ENCODE measurements at places on chromosomes 11 and 22.
A peak's percentile ranks its signal among the peaks of the same experiment; 100 is the strongest.

- DNase-seq = no peak
These were observed 13.1 kb downstream of the UQCR10 start for GRCh38 chr22:29780220-29780619.

- peak; percentile 35 for DNase-seq
These were observed 260.4 kb upstream of the ARHGAP20 start for GRCh38 chr11:110972640-110973039.

DNA sequence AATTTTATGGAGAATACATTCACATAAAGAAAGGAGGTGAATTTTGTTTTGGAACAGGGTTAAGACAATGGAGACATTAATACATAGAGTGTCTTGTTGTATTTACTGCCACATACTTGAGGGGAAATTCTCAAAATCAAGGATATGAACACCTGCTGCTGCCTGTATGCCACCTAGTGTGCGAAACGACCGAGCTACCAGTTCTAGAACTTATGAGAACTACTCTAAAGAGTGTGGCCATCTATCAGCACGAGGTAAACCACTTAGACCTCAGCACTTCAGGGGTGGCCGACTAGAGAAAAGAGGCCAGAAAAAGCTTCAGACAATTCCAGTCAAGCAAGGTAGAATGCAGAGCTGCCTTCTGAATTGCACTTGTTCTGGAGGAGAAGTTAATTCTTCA lies 1.5 kb upstream of the AGBL2 start:
- no peak for DNase-seq

- DNase-seq = no peak
These were observed 50.6 kb downstream of the C11orf96 start for GRCh38 chr11:43992834-43993637.

- no peak for DNase-seq
These were observed 99.6 kb downstream of the TIMP3 start for GRCh38 chr22:32900886-32901635.

DNA sequence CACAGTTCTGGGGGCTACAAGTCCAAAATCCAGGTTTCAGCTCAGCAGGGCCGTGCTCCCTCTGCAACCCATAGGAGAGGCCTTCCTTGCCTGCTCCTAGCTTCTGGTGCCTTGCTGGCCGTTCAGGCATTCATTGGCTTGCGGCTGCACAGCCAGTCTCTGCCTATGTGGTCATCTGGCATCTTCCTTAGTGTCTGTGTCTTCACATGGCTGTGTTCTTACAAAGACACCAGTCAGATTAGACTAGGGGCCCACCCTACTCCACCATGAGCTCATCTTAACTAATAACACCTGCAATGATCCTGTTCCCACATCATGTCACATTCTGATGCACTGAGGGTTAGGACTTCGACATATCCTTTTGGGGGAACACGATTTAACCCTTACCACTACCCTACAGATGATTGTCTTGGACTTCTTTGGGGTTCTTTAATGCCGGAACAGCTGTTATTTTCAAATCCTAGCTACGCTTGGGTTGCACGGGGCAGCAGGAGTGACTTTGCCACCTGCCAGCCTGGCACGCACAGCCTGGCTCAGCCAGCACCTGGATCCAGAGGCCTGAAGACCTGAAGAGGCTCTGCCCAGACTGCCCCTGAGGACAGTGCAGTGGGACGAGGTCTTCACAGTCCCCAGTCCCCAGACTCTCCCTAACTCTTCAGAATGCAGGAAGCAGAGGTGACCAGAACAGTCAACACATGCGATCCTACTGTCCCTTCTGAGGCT lies 7.7 kb upstream of the NEAT1 start:
- no peak for DNase-seq

- no peak for DNase-seq
These were observed 8.3 kb upstream of the DCHS1 start for GRCh38 chr11:6663794-6664469.

DNA sequence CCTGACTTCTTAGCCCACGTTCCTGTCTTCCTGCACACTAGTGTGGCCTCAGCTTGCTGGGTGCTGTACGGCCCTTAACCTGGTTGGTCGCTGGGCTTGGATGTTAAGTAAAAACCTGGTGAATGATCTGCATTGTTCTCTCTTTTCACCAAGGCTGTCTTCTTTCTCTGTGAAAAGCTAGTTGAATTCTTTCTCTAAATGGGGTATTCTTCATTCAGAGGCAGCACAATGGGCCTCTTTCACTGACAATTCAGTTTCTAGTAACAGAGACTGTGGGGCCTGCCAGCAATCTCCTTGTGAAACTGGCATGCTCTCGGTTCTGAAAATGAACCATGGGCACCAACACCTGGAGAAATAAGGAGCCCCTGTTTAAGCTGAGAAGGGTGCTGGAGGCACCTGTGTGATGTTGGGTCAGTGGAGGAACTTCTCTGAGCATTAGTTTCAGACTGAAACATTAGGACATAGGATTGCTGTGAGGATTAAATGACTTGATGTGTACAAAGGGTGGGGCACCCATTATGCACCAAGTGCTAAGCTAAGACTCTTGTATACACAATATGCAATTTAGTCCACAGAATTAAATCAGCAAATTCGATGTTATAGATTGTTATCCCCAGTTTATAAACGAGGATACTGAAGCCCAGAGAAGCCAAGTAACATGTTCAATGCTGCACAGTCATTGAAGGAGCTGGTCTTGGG lies 33.1 kb upstream of the ELF5 start:
- DNase-seq = no peak

GRCh38 chr22:31550871-31551370 lies 54.6 kb downstream of the SFI1 start:
- no peak for DNase-seq

DNA sequence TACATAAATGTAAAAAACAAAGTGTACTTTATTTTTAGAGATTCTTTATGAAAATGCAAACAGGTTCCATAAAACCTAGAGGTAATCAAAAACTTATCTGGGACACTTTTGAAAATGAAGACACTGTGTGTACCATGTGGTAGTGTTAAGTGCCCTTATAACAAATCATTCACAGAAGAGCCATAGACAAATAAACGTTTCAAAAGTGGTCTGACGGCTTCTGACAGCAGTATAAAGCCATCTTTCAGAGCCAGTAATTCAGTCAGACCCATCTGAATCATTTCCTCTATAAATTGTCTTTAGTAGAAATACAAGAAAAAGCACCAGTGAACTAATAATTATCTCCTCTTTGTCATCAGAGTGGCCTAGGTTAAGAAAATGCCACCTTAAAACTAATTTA lies 100.0 kb downstream of the PAX6 start:
- DNase-seq = no peak

DNA sequence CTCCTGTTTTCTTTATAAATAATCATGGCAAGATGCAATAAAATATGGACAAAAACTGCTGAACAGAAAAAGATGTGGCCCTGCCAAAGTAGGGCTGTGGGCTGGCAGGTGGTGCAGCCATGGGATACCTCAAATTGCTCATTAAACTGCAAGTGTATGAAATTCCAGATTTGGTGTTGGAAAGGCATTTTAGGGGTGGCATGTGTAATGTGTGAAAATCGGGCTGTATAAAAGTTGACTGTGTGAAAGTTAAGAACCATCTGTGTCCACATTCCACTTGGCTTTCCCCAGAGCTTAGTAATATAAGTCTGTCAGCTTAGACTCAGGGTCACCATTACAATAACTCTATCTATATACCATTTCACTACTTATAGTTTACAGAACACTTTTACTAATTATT lies 34.8 kb upstream of the FZD4 start:
- DNase-seq = no peak

DNA sequence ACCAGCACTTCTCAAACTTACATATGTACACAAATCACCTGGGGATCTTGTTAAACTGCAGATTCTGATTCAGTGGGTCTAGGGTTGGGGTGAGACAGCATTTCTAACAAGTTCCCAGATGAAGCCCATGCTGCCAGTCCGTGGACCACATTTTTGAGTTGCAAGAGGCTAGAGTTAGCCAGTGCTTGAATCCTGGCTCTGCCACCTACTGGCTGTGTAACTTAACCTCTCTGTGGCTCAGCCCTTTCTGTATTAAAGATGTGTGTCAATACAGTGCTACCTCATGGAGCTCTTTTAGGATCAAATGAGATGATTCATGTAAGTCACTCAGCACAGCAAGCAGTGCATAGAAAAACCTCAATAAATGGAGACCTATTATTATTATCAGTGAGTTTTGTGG lies 90.2 kb upstream of the ISX start:
- DNase-seq = peak; percentile 0

GRCh38 chr11:79400717-79401330 lies 40.0 kb downstream of the TENM4 start:
- DNase-seq = peak; percentile 20

DNA sequence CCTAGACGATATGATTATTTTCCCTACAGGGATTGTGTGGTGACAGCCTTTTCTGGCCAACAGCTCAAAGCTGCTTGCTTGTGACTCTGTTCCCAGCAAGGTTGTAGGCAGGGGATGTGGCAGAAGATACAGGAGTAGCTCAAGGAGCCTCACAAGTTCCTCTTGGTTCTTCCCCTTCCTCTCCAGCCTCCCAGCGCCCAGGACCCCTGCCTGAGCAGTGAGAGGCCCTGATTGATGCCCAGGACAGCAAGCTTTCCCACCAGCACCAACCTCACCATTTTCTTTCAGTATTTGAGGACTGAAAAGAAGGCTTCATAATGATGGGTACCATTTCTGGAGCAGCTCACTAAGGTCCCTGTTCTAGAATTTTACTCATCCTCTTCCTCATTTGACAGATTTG lies 248.0 kb downstream of the TENM4 start:
- DNase-seq = no peak

- peak; percentile 46 for DNase-seq
These were observed 580 bp downstream of the DTX4 start for GRCh38 chr11:59172345-59173079.

DNA sequence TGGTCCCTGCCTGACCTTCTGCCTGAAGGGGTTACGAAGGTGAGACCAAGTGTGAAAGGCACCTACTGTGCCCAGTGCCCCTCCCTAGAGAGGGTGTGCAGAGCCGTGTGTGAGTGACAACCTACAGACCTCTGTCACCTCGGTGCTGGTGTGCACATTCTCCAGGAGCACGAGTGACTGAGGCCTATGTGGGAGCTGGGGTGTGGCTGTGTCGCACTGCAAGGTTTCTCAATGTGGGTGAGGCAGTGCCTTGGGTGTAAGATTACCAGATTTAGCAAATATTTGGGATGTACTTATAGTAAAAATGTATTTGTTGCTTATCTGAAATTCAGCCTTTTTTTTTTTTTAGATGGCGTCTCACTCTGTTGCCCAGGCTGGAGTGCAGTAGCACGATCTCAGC lies 5.6 kb downstream of the STARD10 start:
- no peak for DNase-seq

- no peak for DNase-seq
These were observed 3.6 kb downstream of the RTN4RL2 start for GRCh38 chr11:57463671-57464538.

DNA sequence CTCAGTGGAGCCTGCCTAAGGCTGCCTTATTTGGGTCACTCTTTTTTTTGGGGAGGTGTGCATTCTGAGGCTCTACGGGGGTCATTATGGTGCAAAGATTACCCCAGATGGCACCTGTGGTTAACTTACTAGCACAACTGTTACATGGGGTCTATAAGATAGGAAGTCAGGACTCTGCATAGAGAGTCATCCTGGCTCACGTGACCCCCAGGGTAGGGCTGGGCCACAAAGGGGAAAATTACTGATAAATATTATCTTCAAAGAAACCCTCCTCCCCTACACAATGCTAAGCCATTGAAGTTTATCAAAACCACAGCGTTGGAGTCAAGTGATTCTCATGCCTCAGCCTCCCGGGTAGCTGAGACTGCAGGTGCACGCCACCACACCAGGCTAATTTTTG lies 397.1 kb downstream of the MN1 start:
- DNase-seq = no peak

DNA sequence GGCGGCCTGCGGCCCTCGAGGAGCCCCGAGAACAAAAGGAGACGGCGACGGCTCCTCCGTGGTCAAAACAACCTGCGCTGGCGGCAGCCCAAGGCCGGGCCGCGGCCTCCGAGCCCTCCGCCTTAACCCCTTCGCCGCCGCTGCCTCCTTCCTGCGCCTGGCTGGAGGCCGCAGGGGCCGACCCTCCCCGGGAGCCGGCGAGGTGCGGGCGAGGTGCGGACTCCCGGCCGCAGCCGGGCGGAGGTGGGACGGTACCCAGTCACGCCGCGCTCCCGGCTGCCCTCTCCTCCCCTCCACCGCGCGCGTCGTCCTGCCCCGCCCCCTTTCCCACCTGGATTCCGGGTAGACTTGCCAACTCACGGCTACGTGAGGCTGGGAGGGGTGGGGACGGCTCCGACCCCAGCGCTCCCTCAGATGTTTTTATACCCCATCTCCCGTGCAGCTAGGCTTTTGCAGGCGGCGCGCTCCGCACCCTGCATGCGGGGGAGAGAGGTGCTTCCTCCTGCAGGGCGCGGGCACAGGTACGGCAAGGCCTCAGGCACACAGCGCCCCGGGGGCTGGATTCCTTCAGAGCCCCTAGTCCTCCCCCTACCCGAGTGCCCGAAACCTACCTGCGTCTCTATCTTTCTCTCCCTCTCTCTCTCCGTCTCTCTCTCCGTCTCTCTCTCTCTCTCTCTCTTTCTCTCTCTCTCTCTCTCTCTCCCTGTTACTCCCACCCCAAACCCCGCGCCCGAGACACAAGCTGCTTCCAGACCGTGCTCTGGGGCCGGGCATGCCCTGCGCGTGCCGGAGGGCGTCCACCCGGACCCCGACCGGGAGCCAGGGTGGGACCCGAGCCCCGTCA lies 2.0 kb downstream of the PDGFB start:
- no peak for DNase-seq

DNA sequence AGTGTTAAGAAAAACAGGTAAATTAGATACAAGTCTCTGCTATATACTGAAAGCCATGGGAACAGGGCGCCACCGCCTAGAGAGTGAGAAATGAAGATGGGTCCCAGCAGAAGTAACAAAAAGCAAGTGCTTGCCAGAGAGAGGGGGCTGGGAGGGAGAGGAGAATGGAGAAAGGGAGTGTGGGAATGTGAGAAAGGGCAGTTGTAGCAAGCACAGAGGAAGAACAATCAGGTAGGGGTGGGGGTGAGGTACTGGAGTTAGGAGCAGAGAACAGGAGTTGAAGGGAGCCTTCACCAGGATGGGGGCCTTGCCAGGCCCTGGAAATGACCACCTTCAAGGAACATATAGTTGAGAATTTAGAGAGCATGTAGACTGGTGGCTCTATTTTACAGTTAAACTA lies 66.8 kb downstream of the TCF20 start:
- no peak for DNase-seq

GRCh38 chr11:61959114-61959513 lies 8.3 kb downstream of the FTH1 start:
- DNase-seq = no peak

DNA sequence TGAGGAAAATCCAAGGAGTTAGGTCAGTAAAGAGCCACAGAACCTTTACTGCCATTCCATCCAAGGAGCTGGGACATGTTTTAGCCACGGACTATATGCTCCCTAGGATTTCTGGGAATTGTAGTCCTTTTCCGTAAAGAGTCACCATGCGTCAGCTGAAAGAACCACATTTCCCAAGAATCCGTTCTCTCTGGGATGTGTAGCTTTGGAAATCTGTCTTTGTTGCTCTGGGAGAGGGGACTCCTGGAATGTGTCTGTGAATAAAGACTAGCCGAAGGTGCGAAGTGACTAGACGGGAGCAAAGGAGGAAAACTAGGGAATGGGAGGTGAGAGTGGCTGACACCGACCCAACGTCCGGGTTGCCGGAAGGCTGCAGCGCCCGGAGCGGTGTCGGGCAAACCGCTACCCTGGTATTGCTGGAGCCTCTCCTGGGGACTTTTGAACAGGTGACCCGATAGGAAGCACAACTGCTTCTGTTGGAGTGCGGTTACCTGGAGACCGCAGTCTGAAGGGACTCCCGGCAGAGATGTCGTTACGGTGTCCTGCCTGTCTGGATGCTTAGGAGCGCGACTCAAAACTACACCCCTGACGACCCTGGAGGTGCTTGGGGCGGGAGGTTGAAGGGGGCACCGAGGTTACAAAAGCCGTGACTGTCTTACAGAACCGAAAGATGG lies at the start of gene IFTAP:
IFTAP (plus strand) TSS at position 187 of the 674 bp plus-strand sequence. CDS start 15,602 bp downstream, outside the sequence.
- DNase-seq = peak; percentile 97
